Left hindlimb (tissue), 1 donor: ENCODE measurements at places on chromosomes 3 and 15.

DNA sequence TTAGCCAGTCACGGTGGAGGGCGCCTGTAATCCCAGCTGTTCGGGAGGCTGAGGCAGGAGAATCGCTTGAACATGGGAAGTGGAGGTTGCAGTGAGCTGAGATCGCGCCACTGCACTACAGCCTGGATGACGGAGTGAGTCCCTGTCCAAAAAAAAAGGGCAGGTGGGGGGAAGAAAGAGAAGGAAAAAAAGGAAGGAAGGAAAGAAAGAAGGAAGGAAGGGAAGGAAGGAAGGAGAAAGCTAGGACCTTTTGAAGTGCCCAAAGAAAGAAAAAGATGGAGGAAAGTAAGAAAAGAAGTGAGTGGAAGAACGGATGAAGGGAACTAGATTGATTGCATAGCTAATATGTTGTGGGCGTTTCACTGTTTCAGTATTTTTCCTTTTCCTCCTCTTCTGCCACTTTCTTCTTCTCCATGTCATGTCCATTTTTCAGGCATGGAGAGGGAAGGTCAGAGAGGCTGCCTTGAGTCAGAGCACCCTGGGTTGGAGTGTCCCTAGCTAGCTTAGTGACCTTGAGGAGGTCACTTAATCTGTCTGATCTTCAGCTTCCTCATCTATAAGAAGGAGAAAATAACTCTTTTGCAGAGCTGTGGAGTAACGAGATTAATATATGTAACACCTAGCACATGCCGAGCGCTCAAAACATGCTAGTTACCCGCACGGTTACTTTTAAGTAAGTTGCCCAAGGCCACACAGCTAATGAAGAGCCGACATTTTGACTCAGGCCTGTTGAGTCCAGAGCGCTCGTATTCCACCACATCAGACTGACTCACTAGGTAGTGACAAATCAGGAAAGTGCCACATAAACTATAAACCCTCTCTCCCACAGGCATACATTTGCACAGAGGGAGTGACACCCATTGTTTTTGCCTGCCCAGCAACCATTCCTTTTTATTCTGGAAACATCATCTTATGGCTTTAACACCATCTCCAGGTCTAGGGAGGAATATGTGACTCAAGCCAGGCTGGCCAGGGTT, 42.2 kb downstream of the BHLHE40 start:
- DNase-seq, result no peak

DNA sequence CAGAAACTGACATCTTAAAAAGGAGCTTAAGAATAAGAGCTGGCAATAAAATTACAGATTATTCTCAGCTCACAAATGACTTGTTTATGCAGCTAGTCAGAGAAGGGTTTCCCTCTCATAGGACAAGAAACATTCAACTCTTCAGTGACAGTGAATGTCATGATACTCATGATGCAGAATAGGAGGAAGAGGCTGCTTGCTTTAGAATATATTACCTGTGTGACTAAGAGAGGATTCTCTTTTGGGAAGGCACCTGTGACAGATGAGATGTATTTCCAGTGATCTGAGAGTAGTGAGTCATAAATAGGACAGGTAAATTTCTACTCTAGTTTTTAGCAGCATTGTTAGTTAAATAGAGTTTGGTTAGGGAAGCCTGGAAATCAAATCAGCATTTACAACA, 39.9 kb downstream of the RASA2 start:
- no peak for DNase-seq

DNA sequence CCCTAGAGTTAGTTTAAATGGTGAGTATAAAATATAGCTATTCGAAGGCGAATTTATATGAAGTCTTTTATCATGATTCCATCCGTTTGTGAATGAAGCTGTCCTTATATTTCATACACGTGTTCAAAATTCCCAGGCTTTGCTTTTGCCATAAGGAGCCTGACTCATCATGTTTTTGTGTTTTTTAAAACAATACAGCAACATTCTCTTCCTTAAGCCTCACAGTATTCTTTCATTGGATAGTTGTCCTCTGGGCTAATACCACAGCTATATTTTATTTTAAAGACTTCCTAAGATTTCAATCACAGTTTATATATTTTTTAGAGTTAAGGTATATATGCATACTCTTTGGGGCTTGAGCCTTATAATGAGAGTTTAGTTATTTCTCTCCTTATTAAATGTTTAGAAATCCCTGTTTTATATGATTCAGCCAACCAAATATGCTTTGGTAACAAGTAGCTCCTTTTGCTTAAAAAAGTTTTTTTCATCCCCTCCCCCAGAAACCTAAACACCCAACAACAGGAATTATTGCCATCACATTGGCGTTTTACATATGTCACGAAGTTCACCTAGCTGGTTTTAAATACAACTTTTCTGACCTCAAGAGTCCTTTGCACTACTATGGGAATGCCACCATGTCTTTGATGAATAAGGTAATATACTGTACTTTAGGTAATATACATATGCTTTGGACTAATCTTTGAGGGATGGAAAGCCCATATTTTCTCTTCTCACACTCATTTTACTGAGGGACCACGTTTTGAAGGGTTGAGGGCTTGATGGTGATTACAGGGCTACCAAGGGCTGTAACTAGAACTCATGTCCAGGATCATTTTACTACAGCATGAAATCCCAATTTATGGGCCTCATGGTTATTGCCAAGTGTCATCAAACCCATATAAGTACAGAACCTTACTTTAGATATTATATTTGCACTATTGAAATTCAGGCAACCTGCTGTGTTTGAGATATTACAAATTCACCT, 28.5 kb downstream of the ST3GAL6 start:
- DNase-seq, result no peak

GRCh38 chr3:182508919-182509711, 284.2 kb upstream of the ATP11B start:
- DNase-seq, result no peak

DNA sequence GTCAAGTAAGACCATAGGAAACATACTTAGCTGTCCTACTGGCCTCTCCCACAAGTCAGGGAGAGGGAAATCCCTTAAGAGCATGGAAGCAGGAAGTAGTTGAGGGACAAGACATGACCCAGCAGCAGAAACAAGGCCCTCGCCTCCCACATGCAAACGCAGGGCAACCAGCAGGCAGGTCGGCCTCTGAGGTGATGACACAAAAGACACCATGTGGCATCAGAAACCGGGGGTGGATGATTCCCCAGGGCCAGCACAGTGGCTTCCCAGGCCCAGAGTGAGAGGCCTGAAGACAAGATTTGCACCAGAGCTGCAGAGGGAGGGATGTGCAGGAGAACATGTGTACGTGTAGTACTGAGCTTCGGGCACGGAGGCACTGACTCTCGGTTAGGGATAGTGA, 26.3 kb downstream of the PXYLP1 start:
- DNase-seq, result no peak

- no peak for DNase-seq
These were observed 122.3 kb downstream of the ATP1B3 start for GRCh38 chr3:141998669-141999290.

- DNase-seq, result no peak
These were observed 72.0 kb upstream of the LSAMP start for GRCh38 chr3:116517308-116517707.

GRCh38 chr15:28891588-28891987, 5.8 kb downstream of the APBA2 start:
- DNase-seq, result no peak

DNA sequence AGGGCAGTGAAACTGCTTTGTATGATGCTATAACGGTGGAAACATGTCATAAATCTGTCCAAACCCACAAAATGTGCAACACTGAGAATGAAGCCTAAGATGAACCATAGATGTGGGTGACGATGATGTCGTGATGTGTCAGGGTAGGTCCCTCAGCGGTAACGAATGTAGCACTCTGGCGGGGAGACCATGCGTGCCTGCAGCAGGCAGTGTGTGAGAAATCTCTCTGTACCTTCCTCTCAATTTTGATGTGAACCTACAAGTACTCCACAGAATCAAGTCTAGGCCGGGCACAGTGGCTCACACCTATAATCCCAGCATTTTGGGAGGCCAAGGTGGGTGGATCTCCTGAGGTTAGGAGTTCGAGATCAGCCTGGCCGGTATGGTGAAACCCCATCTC, 268.2 kb upstream of the LYSMD4 start:
- DNase-seq, result no peak
